ENCODE measurements at places on chromosomes 5 and 9.
A peak's percentile ranks its signal among the peaks of the same experiment; 100 is the strongest.

GRCh38 chr5:181098762-181099601 is 32.0 kb downstream of the OR2V1 start:
- no peaks in the 10 kb centered on the region for H3K27me3 ChIP-seq
- no peaks in the 10 kb centered on the region for H3K36me3 ChIP-seq
- DNase-seq, result no peak
- H3K4me1 ChIP-seq, result no peaks in the 10 kb centered on the region
- H3K4me3 ChIP-seq, result no peak overlapping the region
- H3K27ac ChIP-seq, result peak overlapping the region; percentile 77

GRCh38 chr5:126523818-126524510 is 71.1 kb downstream of the ALDH7A1 start:
- no peak overlapping the region for H3K4me3 ChIP-seq
- no peaks in the 10 kb centered on the region for H3K27me3 ChIP-seq
- DNase-seq, result no peak
- no peak overlapping the region for H3K27ac ChIP-seq

- peak; percentile 58 for DNase-seq
- H3K27me3 ChIP-seq, result peaks cover 15% of the 10 kb centered on the region
- H3K27ac ChIP-seq, result no peak overlapping the region
Measured at GRCh38 chr5:31825518-31826068, 186.7 kb downstream of the PDZD2 start.

GRCh38 chr9:91740701-91741100 is 209.3 kb downstream of the ROR2 start:
- no peaks in the 10 kb centered on the region for H3K27me3 ChIP-seq
- no peak for DNase-seq
- no peaks in the 10 kb centered on the region for H3K36me3 ChIP-seq
- H3K4me3 ChIP-seq, result no peak overlapping the region
- no peak overlapping the region for H3K27ac ChIP-seq
- H3K4me1 ChIP-seq, result no peaks in the 10 kb centered on the region

GRCh38 chr5:35202319-35203111 is 27.8 kb downstream of the PRLR start:
- no peak overlapping the region for H3K4me3 ChIP-seq
- DNase-seq, result no peak
- peaks cover 2% of the 10 kb centered on the region for H3K27me3 ChIP-seq
- no peak overlapping the region for H3K27ac ChIP-seq

DNA sequence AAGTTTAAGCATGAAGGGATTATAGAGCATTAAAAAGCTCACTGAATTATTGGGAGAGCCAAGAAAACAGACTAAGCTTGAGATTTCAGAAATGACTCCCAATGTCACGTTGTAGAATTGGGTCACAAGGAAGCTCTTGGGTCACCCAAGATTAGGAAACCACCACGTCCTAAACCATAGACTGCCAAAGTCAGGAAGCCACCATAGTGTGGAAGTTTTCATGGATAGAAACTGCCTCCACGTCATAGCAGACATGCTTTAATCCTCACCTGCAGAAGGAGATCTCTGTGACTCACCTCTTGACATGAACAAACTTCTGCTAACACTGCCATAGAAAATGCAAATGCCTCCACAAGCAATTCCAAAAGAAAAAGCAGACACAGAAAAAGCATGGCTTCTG is 106.3 kb downstream of the SLC1A3 start:
- no peaks in the 10 kb centered on the region for H3K4me1 ChIP-seq
- peaks cover 2% of the 10 kb centered on the region for H3K27me3 ChIP-seq
- DNase-seq, result no peak
- no peaks in the 10 kb centered on the region for H3K36me3 ChIP-seq

GRCh38 chr5:67730917-67731474 is 484.6 kb upstream of the PIK3R1 start:
- no peaks in the 10 kb centered on the region for H3K36me3 ChIP-seq
- no peak overlapping the region for H3K4me3 ChIP-seq
- H3K27me3 ChIP-seq, result no peaks in the 10 kb centered on the region

DNA sequence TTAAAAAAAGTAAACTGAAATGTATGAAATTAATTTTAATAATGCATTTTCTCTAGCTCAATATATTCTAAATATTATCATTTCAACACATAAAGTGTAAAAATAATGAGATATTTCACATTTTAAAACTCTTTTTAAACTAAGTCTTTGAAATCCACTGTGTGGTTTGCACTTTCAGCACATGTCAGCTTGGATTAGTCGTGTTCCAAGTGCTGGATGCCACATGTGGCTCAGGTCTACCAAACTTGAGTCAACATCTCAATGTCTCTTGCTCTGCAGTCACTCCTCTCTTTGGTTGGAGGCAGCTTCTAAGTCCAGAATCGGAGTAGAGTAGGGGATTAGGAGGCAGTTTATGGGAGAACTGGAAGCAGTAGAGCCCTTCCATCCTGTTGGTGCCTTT is 173.7 kb upstream of the ANKRD55 start:
- H3K27ac ChIP-seq, result no peak overlapping the region
- no peak overlapping the region for H3K4me3 ChIP-seq
- H3K36me3 ChIP-seq, result no peaks in the 10 kb centered on the region
- H3K27me3 ChIP-seq, result no peaks in the 10 kb centered on the region

DNA sequence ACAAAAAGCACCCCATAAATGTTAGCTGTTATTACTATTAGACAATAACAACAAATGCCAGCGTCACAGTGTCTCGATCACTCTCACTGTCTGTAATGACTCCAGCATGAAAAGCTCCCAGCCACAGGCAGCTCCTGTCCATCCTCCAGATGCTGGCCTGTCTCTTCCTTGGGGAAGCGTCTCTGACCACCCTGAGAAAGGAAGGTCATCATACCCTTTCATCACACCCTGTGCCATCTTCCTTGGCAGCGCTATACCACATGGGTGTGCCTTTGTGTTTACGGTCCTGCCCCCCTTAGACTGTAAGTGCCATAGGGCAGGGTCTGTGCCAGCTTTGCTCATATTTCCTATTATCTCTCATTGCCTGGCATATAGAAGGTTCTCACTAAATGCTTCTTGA is 90.6 kb downstream of the PRRT1B start:
- no peaks in the 10 kb centered on the region for H3K36me3 ChIP-seq
- no peak for DNase-seq
- no peak overlapping the region for H3K4me3 ChIP-seq
- peaks cover 6% of the 10 kb centered on the region for H3K4me1 ChIP-seq
- no peak overlapping the region for H3K27ac ChIP-seq

- peaks cover 3% of the 10 kb centered on the region for H3K36me3 ChIP-seq
- no peaks in the 10 kb centered on the region for H3K27me3 ChIP-seq
- peak overlapping the region; percentile 100 for H3K27ac ChIP-seq
- H3K4me1 ChIP-seq, result peaks cover 25% of the 10 kb centered on the region
- DNase-seq, result peak; percentile 64
Measured at GRCh38 chr5:43063721-43064171, 23.6 kb upstream of the ANXA2R start.

GRCh38 chr5:172830876-172831662 is 3.0 kb upstream of the ERGIC1 start:
- peak overlapping the region; percentile 75 for H3K27ac ChIP-seq
- peaks cover 4% of the 10 kb centered on the region for H3K36me3 ChIP-seq
- no peak for DNase-seq

DNA sequence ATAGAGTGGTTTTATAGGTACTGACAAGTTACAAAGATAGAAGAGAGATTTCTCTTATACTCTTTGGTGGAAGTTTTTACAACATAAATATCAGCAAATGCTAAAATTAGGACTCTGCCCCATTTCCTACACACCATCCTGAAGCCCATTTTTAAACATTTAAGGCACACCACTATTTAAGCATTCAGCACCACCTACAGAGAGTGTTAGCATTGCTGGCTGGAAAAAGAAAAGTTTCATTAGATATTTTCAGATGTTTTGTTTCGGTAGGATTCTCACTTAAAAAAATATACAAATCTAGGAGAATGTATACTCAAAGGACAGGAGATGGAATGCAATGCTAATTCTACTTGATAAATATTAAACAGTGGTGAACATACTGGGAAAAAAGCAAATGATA is 192.9 kb upstream of the HAPLN1 start:
- H3K36me3 ChIP-seq, result no peaks in the 10 kb centered on the region
- H3K4me1 ChIP-seq, result no peaks in the 10 kb centered on the region
- no peak for DNase-seq
- H3K4me3 ChIP-seq, result no peak overlapping the region

GRCh38 chr5:176816791-176817347 is 6.5 kb downstream of the UNC5A start:
- no peaks in the 10 kb centered on the region for H3K4me1 ChIP-seq
- no peaks in the 10 kb centered on the region for H3K27me3 ChIP-seq
- no peaks in the 10 kb centered on the region for H3K36me3 ChIP-seq
- DNase-seq, result no peak
- no peak overlapping the region for H3K27ac ChIP-seq
- H3K4me3 ChIP-seq, result no peak overlapping the region

- peak overlapping the region; percentile 13 for H3K27ac ChIP-seq
- no peaks in the 10 kb centered on the region for H3K4me1 ChIP-seq
- no peak overlapping the region for H3K4me3 ChIP-seq
- no peaks in the 10 kb centered on the region for H3K27me3 ChIP-seq
- H3K36me3 ChIP-seq, result no peaks in the 10 kb centered on the region
Measured at GRCh38 chr5:126531543-126532120, 63.4 kb downstream of the ALDH7A1 start.

DNA sequence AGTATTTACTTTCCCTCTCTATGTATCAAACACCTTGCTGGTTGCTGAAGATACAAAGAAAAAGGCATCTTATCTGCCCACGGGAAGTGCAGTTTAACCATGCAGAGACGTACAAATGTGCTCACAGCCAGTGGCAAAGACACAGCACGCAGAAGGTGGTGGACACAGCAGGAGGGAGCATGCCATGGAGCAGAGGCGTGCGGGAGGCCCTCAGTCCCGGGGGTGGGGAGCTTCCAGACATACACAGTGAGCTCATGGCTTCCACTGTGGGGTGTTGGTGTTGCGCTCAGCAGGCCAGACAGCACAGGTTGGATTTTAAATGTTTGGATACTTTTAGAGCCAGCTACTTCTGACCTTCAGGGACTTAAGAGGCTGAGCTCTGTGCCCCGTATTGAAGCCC is 8.8 kb upstream of the BARX1 start:
- H3K27ac ChIP-seq, result no peak overlapping the region
- no peaks in the 10 kb centered on the region for H3K36me3 ChIP-seq
- no peak for DNase-seq
- no peak overlapping the region for H3K4me3 ChIP-seq

DNA sequence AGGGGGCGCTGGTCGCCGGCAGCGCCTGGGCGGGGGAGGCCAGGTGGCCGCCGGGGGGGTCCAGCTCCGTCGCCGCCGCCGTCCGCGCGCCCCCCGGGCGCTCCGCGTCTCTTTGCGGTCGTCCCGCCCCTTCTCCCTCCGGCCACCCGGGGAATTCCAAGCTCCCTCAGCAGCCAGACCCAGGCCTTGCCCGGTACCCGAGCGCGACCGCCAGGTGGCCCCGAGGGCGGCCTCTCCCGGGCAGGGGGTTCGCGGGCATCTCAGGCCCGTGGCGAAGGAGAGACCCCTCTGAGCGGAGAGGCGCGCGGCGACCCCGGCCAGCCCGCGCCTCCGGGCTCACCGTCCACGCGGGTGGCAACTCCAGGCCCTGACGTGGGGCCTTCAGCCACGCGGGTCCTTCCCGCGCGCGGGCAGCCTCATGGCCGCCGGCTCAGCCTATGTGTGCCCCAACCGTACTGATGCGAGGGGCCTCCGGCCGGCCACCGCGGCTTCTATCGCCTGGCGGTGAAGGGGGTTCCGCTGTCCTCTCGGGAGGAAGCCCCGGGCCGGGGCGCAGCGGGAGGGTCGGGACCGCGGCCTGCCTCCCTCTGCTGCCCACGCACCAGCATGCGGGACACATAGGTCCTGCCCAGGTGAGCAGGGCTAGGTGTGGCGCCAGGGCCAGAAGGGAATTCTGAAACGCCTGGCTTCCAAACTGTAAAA is 529 bp upstream of the NRARP start:
- no peaks in the 10 kb centered on the region for H3K36me3 ChIP-seq
- no peaks in the 10 kb centered on the region for H3K27me3 ChIP-seq
- H3K4me1 ChIP-seq, result peaks cover 60% of the 10 kb centered on the region
- peak overlapping the region; percentile 46 for H3K4me3 ChIP-seq

GRCh38 chr9:122133263-122133983 is 26.2 kb downstream of the NDUFA8 start:
- H3K4me1 ChIP-seq, result no peaks in the 10 kb centered on the region
- H3K27me3 ChIP-seq, result no peaks in the 10 kb centered on the region
- no peak overlapping the region for H3K4me3 ChIP-seq
- no peak for DNase-seq
- no peaks in the 10 kb centered on the region for H3K36me3 ChIP-seq

- no peak for DNase-seq
- no peaks in the 10 kb centered on the region for H3K36me3 ChIP-seq
- no peak overlapping the region for H3K27ac ChIP-seq
Measured at GRCh38 chr9:98897745-98898144, 46.0 kb upstream of the COL15A1 start.

DNA sequence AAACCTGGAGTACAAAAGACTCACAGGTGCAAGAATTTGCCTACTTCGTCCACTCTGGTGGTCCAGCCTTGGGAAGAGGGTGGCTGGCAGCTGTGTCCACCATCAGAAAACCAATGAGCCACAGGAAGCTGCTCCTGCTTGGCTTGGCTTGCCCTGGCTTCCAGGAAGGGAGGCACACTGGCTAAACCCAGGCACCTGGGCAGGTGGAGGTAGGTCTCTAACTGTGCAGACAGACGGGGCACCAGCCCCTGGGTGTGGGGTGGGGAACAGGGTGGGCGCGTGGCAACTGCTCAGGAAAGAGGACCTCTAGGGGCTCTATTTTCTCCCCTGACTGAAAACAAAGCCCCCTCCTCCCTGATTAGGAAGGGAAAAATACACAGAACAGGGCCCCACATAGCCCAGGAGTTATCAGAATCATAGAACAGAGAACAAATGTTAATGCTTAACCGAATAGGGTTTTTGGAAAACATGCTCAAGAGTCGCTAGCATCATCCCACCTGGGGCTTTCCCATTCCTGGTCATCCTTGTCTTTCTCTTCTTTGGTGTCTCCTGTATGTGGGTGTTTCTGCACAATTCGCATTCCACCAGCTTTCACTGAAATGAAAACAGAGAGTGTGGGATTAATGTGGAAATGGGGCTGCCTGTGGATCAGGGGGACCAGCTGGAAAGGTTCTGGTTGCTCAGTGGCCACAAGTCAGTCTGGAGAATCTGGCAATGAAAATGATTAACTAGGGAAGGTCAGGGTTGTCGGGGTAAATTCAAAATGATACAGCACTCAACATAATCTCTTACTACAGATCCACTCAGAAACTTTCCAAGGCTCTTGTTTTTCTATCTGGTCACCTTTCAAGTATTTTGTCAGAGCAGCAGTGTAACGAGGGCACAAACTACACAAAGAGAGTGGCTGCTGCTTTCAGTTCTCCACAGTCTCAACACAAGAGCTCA is 13.1 kb downstream of the DAP start:
- no peak overlapping the region for H3K4me3 ChIP-seq
- peaks cover 6% of the 10 kb centered on the region for H3K36me3 ChIP-seq
- no peak overlapping the region for H3K27ac ChIP-seq
- no peaks in the 10 kb centered on the region for H3K27me3 ChIP-seq
- DNase-seq, result no peak

- no peak overlapping the region for H3K27ac ChIP-seq
- no peaks in the 10 kb centered on the region for H3K4me1 ChIP-seq
- no peaks in the 10 kb centered on the region for H3K27me3 ChIP-seq
Measured at GRCh38 chr9:77210116-77210515, 32.8 kb downstream of the VPS13A start.

- no peak overlapping the region for H3K4me3 ChIP-seq
- H3K36me3 ChIP-seq, result no peaks in the 10 kb centered on the region
- H3K27me3 ChIP-seq, result no peaks in the 10 kb centered on the region
- no peak for DNase-seq
Measured at GRCh38 chr5:90601468-90601867, 42.9 kb downstream of the ADGRV1 start.

GRCh38 chr9:114805670-114806525 is at the start of gene TNFSF15:
TSS of gene TNFSF15 (minus strand) at chr9:114806039. CDS start at chr9:114806012, 27 bp downstream.
- H3K36me3 ChIP-seq, result no peaks in the 10 kb centered on the region
- H3K4me1 ChIP-seq, result no peaks in the 10 kb centered on the region
- H3K4me3 ChIP-seq, result no peak within 1 kb of the TSS
- no peak within 1 kb of the TSS for H3K27ac ChIP-seq
- DNase-seq, result no peak
- H3K27me3 ChIP-seq, result no peaks in the 10 kb centered on the region

All from Panc1 (cell line).